ENCODE measurements at places on chromosomes 3 and 15. TPM values are rescaled to one million over a fixed set of nuclear protein-coding genes. Genes with fewer than 3 reads are reported as not detected.

Gene CCDC80
- total RNA-seq, result 95.6 TPM

Gene SCN11A
- total RNA-seq, result 1.8 TPM

Gene SYNM
- total RNA-seq, result 36.9 TPM

Gene SLC9A9
- total RNA-seq, result 12.8 TPM

Gene CYP19A1
- not detected for total RNA-seq

Gene SLCO2A1
- total RNA-seq, result 168 TPM

Gene CCR2
- 2.7 TPM for total RNA-seq

Gene PRR20G
- not detected for total RNA-seq

Gene P4HTM
- total RNA-seq, result 81.5 TPM

All from uterus (tissue), 4 donors.